Psoas muscle (tissue), 8 donors: ENCODE measurements at places on chromosomes 4 and X. TPM values are rescaled to one million over a fixed set of nuclear protein-coding genes. Genes with fewer than 3 reads are reported as not detected.

The ANK2 gene
- 153 TPM for total RNA-seq

The TREX2 gene
- not detected for total RNA-seq

The APLN gene
- total RNA-seq, result 2.2 TPM

The SLC4A4 gene
- 2.5 TPM for total RNA-seq

The ITIH6 gene
- total RNA-seq, result not detected

The FAM241A gene
- 4.5 TPM for total RNA-seq

DNA sequence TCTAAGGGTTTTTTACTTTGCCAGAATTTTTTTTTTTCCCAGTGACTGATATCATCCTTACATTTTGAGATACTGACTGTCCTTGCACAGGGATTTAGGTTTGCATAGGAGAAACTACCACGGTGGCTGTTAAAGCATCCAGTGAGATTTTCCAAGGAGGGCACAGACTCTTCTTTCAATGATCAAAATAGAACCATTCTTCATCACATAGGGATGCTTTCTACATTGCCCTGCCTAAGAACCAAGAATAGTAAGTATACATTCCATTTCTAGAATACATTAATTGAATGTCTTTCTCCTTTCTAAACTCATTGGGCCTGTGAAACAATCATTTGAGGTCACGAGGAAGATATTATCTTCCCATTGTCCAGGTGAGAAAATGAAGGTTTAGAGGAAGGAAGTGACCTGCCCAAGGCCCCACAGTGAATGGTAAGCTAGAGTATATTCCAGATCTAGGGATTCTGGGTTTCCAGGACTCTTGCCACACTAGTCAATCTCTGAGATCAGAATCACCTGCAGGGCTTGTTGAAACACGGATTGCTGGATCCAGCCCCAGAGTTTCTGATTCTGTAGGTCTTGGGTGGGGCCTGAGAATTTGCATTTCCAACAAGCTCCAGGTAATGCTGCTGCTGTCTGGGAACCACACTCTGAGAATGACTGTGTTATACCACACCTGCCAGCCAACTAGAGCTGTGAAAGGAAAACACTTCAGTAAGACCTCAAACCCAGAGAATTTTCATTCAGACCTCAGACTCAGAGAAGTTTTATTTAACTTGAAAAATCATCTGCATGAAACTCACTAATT lies 17.7 kb upstream of the TMEM154 start:
- no peak overlapping the region for H3K4me3 ChIP-seq
- H3K27me3 ChIP-seq, result no peaks in the 10 kb centered on the region
- DNase-seq, result no peak
- H3K27ac ChIP-seq, result peak overlapping the region; percentile 37
- peaks cover 3% of the 10 kb centered on the region for H3K4me1 ChIP-seq

DNA sequence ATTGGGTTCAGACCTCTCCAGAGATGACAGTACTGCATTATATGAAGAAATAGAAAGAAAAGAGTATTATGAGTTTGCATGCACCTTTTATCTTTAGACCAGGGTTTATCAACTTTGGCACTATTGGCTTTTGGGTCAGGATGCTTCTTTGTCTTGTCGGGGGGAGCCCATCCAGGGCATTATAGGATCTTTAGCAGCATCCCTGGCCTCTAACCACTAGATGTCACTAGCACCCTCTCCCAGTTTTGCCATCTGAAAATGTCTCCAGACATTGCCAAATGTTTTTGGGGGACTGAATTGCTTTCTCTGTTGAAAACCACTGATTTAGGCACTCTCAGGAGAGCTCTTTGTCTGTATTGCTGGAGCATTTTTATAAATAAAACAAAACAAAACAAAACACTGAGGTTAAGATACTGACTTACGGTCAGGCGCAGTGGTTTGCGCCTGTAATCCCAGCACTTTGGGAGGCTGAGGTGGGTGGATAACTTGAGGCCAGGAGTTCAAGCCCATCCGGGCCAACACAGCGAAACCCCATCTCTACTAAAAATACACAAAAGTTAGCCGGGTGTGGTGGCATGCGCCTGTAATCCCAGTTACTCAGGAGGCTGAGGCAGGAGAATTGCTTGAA lies 23.6 kb downstream of the CA5B start:
- H3K4me1 ChIP-seq, result no peaks in the 10 kb centered on the region
- no peaks in the 10 kb centered on the region for H3K27me3 ChIP-seq
- no peak overlapping the region for H3K4me3 ChIP-seq
- H3K27ac ChIP-seq, result no peak overlapping the region
- no peaks in the 10 kb centered on the region for H3K36me3 ChIP-seq

GRCh38 chrX:97692575-97692974 lies 808.9 kb downstream of the RPA4 start:
- DNase-seq, result no peak
- no peaks in the 10 kb centered on the region for H3K4me1 ChIP-seq
- H3K36me3 ChIP-seq, result no peaks in the 10 kb centered on the region
- no peak overlapping the region for H3K27ac ChIP-seq
- H3K27me3 ChIP-seq, result no peaks in the 10 kb centered on the region
- H3K4me3 ChIP-seq, result no peak overlapping the region

GRCh38 chr4:81470456-81471297 lies 1.0 kb downstream of the RASGEF1B start:
- H3K4me3 ChIP-seq, result peak overlapping the region; percentile 100
- no peaks in the 10 kb centered on the region for H3K4me1 ChIP-seq
- no peaks in the 10 kb centered on the region for H3K36me3 ChIP-seq
- no peak for DNase-seq
- H3K27me3 ChIP-seq, result no peaks in the 10 kb centered on the region
